ENCODE measurements at places on chromosomes 12 and 14.
A peak's percentile ranks its signal among the peaks of the same experiment; 100 is the strongest.

- no peak for DNase-seq
Observed at GRCh38 chr12:103680591-103681141, 93.6 kb downstream of the STAB2 start.

DNA sequence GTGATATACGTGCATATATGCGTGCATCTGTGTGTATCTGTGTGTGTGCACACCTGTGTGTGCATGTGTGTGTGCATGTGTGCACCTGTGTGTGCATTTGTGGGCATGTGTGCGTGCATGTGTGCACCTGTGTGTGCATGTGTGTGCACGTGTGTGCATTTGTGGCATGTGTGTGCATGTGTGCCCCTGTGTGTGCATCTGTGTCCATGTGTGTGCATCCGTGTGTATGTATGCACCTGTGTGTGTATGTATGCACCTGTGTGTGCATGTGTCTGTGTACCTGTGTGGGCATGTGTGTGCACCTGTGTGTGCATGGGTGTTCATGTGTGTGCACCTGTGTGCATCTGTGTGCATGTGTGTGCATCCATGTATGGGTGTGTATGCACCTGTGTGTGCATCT lies 167.8 kb upstream of the SFSWAP start:
- no peak for DNase-seq

GRCh38 chr12:24553259-24553658 lies 395.6 kb downstream of the BCAT1 start:
- DNase-seq = no peak

GRCh38 chr12:52139579-52140062 lies 52.2 kb downstream of the KRT80 start:
- no peak for DNase-seq

- no peak for DNase-seq
Observed at GRCh38 chr14:31142455-31143087, 65.0 kb downstream of the HECTD1 start.

GRCh38 chr14:88975926-88976325 lies 151.5 kb downstream of the TTC8 start:
- DNase-seq = no peak

DNA sequence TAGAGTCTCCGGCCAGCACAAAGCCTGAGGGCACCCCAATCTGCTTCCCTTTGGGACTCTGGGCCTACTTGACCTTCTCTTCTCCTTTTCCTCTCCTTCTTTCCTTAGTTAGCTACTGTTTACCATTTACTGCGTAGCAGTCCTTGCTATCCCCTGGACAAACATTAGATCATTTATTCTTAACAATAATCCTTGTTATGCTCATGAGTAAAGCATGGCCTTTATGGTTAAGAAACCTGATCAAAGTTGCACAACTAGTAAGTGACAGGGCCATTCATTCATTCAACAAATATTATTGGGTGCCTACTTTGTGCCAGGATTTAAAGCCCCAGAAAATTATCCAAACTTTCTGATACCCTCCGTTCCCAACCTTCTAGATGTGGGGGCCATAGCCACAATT lies 3.2 kb upstream of the HDAC7 start:
- no peak for DNase-seq

DNA sequence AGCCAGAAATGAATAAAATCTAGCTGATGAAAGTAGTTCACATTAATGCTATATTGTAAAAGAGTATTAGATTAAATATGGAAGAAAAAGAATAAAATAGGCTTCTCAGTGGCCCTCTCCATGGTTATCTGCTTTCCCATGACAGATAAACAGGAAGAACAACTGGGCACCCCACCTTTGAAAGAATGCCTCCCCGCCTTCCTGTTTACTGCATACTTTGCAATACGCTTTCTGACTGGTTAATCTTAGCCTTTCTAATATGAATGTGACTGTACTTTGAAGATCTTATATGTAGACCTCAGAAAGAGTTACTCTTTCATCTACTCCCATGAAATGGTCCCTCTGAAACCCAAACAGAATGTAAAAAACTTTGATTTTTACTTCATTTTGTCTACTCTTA lies 34.1 kb upstream of the DAAM1 start:
- no peak for DNase-seq

GRCh38 chr12:105382771-105383622 lies 52.5 kb downstream of the C12orf75 start:
- peak; percentile 82 for DNase-seq

- no peak for DNase-seq
Observed at GRCh38 chr14:21990116-21990515, 316.5 kb upstream of the OR4E1 start.

DNA sequence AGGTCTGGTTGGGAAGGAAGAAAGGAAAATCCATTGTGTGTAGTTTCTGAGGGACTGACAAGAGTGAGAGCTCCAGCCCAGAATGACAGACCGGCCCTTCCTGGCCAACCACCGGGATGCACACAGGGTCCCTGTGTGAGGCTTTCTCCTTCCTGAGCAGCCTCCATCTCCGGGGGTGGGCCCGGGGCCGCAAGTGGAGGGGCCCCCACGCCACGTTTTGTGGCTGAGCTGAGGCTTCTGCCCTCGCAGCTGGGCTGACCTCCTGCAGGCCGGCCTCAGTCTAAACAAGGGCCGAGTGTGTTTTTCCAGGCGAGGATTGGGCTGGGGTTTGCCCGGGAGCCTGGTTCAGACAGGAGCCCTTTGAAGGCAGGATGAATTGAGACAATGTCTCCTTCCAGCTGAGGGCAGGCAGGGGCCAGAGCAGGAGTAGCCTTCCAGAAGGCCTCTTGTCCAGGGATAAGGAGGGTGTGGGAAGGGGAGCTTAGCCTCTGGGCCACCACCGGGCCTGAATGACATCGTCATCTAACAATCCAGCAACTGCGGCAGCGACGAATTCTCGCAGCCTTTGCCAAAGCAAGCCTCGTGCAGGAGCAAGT lies 96.5 kb upstream of the NCOR2 start:
- DNase-seq = no peak

- no peak for DNase-seq
Observed at GRCh38 chr12:74963867-74964331, 245.7 kb downstream of the KCNC2 start.

GRCh38 chr14:23055621-23056144 lies 1.6 kb downstream of the CDH24 start:
- no peak for DNase-seq

DNA sequence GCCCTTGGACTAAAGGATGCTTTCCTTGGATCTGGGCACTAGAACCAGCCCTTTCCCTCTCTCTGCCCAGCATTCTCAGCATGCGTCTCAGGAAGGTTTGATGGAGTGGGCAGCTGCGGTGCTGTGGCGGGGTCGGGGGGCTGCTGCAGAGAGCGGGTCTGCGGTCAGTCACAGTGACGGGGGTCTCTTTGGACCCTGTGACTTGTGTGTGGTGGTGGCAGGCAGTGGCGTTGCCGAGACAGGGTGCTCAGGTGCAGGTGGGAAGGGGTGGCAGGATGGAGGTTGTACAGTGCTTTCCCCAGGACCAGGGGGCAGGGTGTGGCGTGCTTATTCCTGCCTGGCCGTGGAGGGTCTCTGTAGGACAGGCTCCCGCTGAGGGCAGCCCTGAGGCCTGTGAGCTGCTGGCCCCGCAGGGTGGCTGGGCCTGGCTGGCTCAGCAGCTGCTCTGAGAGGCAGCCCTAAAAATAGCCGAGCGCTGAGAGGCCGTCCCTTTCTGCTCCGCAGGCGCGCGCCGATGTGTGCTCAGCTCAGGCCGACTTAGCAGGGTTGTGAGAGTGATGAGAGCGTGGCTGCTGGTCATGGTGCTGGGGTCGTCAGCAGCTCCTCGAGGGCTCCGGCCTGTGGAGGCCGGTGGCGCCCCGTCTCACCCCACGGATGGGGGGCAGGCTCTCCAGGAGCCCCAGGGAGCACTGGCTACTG lies 9.7 kb downstream of the PACS2 start:
- peak; percentile 19 for DNase-seq

DNA sequence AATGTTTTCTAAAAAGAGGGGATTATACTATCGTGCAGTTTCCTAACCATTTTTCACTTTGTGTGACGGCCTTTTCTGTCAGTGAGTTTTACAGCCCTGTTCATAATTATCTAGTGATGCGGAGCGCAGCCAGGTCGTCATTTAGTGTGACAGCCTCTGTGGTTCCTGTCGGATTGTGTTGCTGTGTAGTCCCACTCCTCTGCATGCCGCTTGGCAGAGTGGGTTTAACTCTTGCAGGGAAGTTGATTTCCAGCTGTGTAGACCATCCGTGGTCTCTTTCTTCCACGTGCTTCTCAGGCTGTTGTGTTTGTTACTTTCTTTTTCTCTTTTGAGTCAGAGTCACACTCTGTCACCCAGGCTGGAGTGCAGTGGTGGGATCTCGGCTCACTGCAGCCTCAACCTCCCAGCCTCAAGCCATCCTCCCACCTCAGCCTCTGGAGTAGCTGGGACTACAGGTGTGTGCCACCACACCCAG lies 8.6 kb downstream of the RAN start:
- no peak for DNase-seq

GRCh38 chr14:73817020-73817655 lies 34.5 kb upstream of the PTGR2 start:
- DNase-seq = no peak

- no peak for DNase-seq
Observed at GRCh38 chr14:79862045-79862444, 349.3 kb downstream of the DIO2 start.

DNA sequence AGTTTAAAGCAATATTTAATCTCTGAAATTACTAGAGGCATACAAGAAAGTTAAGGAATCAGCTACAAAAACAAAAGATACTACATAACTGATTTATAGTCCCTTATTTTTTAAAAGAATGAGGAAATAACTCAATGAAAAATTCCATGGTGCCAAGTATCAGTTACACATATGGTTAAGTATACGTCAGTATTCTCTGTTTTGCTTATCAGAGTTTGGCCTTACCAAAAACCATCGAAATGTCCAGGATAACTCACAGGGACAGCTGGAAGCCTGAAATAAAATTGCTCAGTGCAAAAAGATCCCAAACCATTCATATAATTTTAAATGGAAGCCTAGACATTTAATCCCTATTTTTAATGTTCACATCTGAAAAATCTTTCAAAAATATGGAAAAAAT lies 3.6 kb downstream of the CFL2 start:
- DNase-seq = peak; percentile 67

GRCh38 chr14:61640158-61641136 lies 54.9 kb upstream of the HIF1A start:
- DNase-seq = no peak

- DNase-seq = no peak
Observed at GRCh38 chr12:93460003-93460402, 7.3 kb upstream of the MRPL42 start.

GRCh38 chr12:12091977-12092663 lies 21.4 kb downstream of the BCL2L14 start:
- peak; percentile 29 for DNase-seq

DNA sequence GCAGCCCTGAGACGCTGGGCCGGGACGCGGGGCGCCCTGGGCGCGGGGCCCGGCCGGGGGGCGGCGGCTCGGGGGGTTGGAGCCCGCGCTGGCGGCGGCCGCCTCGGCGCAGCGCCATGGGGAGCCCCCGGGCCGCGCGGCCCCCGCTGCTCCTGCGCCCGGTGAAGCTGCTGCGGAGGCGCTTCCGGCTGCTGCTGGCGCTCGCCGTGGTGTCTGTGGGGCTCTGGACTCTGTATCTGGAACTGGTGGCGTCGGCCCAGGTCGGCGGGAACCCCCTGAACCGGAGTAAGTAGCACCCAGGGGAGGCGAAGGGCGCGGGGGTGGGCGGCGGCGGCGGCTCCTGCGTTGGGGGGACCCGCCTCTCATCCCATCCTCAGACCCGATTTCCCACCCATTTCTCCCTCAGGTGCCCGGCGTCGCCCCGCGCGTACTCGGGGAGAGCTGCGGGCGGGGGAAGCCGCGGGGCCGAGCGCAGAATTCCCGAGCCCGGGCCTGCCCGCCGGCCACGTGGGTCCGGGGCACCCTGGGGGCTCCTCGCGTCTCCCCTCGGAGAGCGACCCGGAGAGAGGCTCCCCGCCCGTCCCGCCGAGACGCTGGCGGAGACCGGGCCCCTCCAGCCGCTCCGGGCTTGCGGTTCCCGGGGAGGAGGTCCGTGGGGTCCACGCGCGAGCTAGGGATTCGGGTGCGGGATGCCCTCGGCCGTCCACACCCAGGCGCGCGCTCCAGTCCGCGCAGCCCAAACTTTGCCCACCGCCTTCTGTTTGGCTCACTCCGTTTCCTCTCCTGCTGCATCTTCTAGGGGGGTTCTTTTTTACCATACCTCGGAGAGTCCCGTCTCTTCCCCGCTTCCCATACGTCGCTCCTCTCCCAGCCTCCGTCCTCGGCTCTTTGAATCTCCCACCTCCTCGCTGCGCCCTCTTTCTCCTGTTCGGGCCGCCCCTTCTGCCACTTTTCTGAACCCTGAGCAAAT lies 807 bp downstream of the B4GALNT3 start:
- peak; percentile 8 for DNase-seq

DNA sequence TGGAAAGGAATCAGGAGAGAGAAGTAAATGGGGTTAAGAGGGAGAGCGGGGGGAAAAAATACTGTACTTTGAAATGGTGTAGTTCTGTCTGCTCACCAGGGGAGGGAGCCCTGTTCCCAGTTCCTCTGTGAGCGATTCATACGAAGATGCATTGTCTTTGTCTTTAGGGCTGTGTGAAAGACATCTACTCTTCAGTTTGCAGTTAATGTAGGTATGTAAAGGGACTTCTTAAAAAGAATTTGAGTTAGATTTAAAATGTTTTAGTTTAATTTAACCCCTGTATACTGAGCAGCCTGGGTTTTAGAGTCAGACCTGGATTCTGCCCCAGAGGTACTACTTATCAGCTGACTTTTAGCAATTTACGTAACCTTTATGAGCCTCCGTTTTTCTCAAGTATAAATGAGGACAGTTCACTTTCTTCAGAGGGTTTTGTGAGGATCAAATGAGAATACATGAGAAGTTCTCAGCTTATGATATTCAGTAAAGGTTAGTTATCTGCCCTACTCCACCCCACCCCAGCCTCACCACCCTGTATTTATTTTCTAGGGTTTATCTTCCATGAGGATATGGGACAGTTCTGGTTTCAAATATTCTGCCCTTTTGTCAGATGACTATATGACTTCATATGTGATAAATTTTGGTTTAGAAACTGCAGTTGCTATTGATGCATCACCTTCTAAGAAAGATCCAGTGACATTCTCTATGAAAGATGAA lies 82.5 kb upstream of the EVL start:
- peak; percentile 70 for DNase-seq

- peak; percentile 3 for DNase-seq
Observed at GRCh38 chr14:87067591-87067990, 925.4 kb downstream of the GALC start.

DNA sequence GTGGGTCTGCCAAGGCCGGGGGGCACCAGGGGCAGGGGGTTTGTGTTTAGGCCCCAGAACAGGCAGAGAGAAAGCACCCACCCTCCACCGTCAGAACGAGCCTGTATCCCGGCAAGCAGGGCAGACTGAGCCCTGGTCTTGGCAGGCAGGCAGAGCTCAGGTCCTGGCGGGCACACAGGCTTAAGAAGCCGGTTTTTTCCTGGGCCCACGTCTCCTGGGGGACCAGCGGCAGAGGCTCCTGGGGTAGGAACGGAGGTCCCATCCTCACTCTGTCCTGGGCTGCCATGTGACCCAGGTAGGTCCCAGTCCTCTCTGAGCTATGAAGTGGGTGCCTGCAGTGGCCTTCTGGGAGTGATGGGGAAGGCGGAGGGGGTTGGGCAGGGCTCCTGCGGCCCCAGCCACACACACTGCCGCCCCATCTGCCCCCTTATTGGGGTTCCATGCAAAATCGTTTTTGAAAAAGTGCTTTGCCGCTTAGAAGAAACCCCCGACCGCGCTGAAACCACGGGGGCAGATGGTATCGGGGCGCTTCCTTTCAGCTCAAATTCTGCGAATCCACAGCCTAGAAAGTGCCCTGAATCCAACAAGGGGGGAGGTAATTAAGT lies 24.2 kb downstream of the SH2B3 start:
- no peak for DNase-seq

- no peak for DNase-seq
Observed at GRCh38 chr12:66131067-66131688, 628 bp upstream of the LLPH start.

GRCh38 chr14:99067141-99067920 lies 204.7 kb downstream of the BCL11B start:
- DNase-seq = no peak

Data from fibroblast of skin of scalp (primary cell).